ENCODE measurements at places on chromosomes 4 and X. TPM values are rescaled to one million over a fixed set of nuclear protein-coding genes. Genes with fewer than 3 reads are reported as not detected.

GRCh38 chrX:153814591-153815315, 15.6 kb downstream of the PDZD4 start:
- DNase-seq, result no peak

GRCh38 chrX:110394651-110395050, 36.0 kb downstream of the RTL9 start:
- no peak for DNase-seq

GRCh38 chr4:126271292-126271691, 956.5 kb downstream of the FAT4 start:
- no peak for DNase-seq

GRCh38 chrX:48960291-48960690, 2.9 kb upstream of the OTUD5 start:
- DNase-seq, result no peak

Gene DYNLT3
- 37.8 TPM for total RNA-seq

Gene TRO
- 4.3 TPM for total RNA-seq

DNA sequence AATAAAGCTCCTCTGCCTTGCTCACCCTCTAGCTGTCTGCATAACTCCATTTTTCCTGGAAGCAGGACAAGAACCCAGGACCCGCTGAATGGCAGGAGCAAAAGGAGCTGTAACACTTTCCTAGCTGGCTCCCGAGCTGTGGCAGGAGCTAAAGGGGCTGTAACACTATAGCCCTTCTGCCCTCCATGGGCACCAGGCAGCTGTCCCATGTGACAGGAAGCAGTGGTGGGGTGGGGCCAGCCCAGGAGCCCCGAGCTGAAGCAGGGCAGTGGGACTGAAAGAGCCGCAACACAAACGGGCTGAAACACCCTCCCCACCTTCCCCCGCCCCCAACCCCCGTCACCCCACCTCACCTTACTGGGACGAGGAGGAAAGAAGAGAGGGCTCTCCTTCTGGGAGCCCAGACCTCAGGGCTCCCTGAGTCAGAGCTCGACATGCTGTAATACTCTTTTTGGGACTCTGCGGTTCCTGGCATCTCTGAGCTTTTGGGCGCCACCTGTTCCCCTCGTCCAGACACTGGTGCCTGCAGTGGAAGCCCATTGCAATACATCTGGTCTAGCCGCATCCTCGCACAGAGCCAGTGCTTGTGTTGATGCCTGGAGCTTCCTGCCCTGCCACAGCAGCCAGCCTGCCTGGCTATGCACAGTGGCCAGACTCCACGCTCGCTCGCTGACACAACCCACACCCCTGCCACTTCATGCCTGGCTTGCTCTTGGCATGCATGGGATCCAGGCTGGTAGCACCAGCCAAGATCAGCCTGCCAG, 39.4 kb downstream of the PPM1K start:
- DNase-seq, result peak; percentile 14

DNA sequence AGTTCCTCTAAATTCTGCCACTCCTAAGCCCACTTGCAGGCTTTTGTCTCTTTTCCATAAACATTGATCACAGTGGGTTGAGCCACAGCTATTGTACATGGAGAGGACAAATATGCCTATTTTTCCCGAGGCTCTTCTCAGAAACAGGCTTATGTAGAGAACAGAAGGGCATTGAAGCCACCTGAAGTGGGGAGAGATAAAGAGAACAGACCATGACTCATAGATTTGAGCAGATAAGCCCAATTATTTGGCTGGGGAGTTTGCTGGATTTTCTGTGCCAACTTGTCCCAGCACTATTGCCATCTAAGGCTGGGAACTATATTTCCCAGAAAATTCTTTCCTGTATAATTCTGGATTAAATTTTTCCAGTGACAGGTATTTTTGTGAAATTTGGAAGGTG, 446.1 kb upstream of the RPS6KA3 start:
- DNase-seq, result no peak

DNA sequence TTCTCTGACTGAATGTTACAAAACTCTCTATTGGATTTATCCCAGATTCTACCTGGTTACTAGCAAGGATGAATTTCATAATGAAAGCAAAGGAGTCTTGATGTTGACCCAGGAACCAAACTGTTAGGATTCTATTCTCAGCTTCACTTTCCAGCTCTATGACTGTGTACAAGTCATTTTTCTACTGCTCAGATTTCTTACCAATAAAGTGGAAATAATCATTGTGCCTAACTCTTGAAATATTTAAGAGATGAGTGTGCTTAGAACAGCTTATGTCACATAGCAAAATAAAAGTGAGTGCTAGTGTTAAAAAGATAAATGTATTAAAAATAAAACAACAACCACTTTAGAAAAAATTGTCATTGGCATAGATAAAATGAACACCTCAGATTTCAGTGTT, 45.6 kb downstream of the EPHA5 start:
- no peak for DNase-seq

Gene RHOXF2B
- not detected for total RNA-seq

DNA sequence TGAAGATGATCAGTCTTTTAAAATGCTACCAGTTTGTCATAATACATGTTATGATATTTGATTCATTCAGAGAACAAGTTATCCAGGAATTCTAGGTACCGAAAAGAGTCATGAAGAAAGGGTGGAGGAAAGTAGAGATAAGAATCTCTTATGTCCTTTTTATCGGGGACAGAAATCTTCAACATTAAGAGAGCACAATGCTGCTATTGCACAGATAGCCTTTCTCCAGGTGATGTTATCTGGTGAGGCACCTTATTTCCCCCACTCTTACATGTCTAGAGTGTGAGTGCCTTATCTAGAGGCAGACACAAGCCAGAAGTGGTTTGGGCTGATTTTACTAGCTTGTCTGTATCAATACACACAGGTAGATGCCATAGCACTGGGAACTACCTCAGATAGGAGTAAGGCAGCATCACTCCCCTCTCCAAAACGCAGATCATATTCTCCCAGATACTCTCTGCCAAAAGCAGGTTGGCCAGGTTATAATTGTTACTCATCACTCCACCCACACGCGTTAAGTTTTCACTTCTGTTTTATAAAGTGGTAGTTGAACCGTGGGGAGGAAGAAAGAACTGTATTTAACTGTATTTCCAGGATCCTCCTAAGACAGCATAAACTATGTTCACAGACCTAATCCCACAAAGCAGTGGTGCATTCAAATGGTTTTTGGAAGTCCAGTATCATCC, 38.4 kb downstream of the AREG start:
- DNase-seq, result no peak

Gene HPRT1
- 14.9 TPM for total RNA-seq

Gene SOWAHD
- total RNA-seq, result 2.7 TPM

DNA sequence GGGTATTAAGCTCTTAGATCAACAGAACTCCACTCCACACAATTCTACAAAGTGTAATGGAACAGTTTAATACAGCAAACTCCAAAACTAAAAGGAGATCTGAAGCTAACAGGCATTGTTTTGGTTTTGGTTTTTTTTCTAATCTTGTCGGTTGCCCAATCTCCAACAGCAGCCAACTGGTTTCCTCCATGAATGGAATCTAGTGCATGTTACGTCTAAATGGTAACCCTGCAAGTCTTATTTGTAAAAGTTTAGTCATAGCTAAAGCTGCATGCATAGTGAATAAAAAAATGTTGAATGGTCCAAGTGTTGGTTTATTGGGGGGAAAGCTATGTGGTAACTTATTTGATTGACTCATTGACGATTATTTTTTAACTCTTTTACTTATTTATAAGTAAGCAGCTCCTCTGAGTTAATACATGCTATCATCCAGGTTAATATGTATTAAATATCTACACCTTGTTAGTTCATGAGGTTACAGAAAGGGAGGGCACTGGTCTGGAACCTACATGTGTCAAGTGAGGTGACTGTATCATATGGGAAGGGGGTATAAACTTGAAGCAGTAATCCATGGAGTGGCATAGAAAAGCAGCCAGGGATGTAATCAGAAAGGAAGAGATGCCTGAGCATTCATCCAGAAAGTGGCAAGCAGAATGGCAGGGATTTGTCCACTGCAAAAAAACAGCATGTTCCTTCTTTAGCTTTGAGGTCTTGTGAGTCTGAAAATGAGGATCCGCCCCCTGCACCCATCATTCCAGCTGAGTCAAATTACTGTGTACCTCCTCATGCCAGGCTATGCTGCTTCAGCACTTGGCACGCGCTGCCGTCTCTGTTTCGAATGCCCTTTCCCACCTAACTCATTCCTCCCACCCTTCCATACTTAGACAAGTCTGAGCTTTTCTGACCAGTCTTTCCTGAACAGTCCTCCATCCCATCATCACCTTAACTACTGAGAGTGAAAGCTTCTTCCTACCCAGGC, 81.7 kb downstream of the PDGFC start:
- DNase-seq, result no peak

Gene ADAMTS3
- not detected for total RNA-seq

GRCh38 chr4:141890279-141890678, 253.9 kb downstream of the IL15 start:
- no peak for DNase-seq

- DNase-seq, result no peak
Observed at GRCh38 chr4:142535009-142535408, 311.1 kb downstream of the INPP4B start.

GRCh38 chrX:9141496-9141895, 107.6 kb upstream of the FAM9B start:
- DNase-seq, result no peak

Gene CD40LG
- 30.9 TPM for total RNA-seq

Gene PPP3CA
- total RNA-seq, result 30.9 TPM

- no peak for DNase-seq
Observed at GRCh38 chr4:10080589-10081217, 35.9 kb downstream of the WDR1 start.

- DNase-seq, result no peak
Observed at GRCh38 chr4:127006446-127006877, 626.3 kb upstream of the INTU start.

GRCh38 chrX:30241724-30242415, at the start of gene MAGEB4:
MAGEB4 (plus strand) TSS chrX:30242000; CDS start chrX:30242136, 136 bp downstream.
- no peak for DNase-seq

DNA sequence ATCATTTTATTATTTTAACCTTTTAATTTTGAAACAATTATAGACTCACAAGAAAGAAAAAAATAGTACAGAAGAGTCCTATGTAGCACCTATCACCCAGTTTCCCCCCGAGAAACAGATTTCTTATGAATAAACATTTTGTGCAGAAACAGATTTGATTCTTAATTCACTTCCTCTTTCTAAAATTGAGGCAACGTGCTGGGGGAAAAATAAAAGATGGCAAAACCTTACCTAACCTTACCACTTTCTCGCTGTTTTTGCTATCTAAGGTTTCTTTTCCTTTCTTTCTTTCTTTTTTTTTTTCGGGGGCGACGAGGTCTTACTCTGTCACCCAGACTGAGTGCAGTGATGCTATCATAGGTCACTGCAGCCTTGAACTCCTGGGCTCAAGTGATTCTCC, 4.3 kb upstream of the CLNK start:
- no peak for DNase-seq

- no peak for DNase-seq
Observed at GRCh38 chr4:179678093-179678814, 2236.0 kb upstream of the AGA start.

Gene NLGN4X
- not detected for total RNA-seq
